ENCODE measurements at places on chromosomes 2 and 18.

GRCh38 chr2:112831513-112831845 lies 5.1 kb downstream of the IL1B start:
- no peak for DNase-seq

DNA sequence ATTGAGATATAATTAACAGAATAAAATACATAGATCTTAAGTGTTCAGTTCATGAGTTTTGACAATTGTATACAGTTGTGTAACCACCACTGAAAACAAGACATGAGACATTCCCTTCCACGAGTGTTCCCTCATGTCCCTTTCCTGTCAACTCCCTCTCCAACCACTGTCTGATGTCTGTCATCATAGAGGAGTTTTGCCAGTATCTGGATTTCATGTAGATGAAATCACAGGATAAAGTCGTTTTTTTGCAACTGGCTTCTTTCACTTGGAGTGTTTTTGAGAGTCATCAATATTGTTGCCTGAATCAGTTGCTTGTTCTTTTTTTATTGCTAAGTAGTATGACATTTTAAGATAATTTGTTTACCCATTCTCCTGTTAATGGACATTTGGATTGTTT lies 52.7 kb downstream of the RBMS1 start:
- no peak for DNase-seq

DNA sequence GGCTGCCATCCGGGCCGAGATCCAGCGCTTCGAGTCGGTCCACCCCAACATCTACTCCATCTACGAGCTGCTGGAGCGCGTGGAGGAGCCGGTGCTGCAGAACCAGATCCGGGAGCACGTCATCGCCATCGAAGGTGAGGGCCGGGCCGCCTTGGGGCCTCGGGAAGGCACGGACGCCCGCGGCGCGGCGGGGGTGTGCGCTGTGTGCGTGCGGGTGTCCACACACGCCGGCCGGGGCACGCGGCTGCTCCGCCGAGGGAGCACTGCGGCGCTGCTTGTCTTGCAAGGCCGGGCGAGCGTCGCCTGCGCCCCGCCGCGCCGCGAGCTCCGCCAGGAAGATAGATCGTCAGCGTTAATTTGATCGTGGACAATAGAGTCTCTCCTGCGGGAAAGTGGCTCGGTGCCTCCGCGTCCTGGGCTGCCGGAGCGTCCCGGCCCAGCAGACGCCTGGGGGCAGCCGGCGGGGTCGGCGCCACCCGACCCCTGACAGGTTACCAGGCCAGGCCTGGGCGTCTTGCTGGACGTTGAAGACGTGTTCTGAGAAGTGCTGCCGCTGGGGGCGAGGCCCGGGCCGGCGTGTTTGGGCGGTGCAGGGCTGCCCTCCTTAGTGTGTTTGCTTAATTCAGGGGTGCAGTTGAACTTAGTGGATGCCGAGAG lies 1.0 kb downstream of the AGAP1 start:
- no peak for DNase-seq

GRCh38 chr2:219520079-219520478 lies 5.8 kb downstream of the ASIC4 start:
- DNase-seq, result no peak

DNA sequence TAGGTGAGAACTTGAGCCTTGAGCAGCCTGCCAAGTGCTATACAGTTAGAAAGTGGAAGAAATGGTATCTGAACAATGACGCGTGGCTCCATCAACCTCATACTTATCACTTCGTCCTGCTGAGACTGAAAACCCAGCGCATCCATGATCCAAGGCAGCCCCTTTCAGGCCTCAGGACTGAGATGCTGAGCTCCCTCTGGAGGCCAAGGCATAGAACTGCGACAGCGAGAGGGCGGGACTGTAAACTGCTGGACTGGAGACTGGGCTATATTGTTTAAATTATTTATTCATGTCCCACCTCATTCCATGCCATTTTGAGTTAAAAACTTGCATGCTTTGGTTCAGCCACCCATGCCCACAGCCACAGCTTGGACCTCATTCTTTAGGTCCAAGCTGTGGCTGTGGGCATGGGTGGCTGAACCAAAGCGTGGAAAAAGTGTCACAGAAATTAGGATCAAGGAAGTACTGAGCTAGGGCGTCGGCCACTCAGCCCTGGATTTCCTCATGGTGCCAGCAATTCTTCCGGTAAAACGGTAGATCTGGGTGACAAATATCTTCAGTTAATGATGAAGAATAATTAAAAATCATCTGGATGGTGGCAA lies 195.5 kb downstream of the L3MBTL4 start:
- DNase-seq, result no peak

- DNase-seq, result no peak
Observed at GRCh38 chr2:126714191-126714965, 58.4 kb downstream of the GYPC start.

- no peak for DNase-seq
Observed at GRCh38 chr2:106034325-106034724, 159.8 kb downstream of the UXS1 start.

- no peak for DNase-seq
Observed at GRCh38 chr18:2459886-2460285, 111.4 kb downstream of the METTL4 start.

GRCh38 chr2:20415511-20415918 lies 31.4 kb upstream of the RHOB start:
- DNase-seq, result no peak

- DNase-seq, result no peak
Observed at GRCh38 chr2:238565031-238565430, 138.3 kb downstream of the ASB1 start.

- no peak for DNase-seq
Observed at GRCh38 chr2:42513252-42513918, 19.6 kb upstream of the KCNG3 start.

DNA sequence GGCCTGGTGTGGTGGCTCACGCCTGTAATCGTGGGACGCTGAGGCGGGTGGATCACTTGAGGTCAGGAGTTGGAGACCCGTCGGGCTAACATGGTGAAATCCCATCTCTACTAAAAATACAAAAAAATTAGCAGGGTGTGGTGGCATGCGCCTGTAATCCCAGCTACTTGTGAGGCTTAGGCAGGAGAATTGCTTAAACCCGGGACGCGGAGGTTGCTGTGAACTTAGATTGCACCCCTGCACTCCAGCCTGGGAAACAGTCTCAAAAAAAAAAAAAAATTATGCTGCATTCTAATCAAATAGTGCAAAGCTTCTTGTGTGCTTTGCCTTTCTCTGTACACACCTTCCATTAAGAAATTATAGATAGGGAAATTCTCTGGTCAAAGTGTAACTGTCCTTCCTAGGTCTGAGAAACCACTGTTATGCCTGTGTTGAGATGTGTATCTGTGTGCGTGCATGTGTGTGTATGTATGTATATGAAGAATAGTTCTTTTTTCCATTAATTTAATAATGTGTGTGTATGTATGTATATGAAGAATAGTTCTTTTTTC lies 2.5 kb downstream of the CD28 start:
- no peak for DNase-seq

GRCh38 chr2:187499941-187500532 lies 52.0 kb upstream of the CALCRL start:
- no peak for DNase-seq

DNA sequence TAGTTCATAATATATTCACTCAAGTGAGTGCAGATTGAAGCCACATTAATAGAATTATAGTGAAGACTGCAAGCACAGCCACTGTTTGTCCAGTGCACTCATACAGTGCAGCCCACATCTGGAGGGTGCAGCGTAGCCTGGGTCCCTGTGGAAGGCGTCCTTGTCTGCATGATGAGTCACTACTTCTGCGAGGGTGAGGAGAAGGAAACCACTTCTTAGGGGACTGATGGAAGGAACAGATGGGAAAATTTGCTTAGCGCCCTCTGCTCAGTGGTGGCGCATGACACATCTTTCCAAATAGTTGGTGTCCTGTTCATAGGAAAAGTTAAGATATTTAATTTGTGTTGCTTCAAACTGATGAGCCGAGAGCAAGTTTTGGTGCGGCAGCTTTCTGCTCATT lies 330.4 kb upstream of the SMIM21 start:
- DNase-seq, result no peak

GRCh38 chr2:120880381-120880780 lies 144.7 kb downstream of the GLI2 start:
- no peak for DNase-seq

DNA sequence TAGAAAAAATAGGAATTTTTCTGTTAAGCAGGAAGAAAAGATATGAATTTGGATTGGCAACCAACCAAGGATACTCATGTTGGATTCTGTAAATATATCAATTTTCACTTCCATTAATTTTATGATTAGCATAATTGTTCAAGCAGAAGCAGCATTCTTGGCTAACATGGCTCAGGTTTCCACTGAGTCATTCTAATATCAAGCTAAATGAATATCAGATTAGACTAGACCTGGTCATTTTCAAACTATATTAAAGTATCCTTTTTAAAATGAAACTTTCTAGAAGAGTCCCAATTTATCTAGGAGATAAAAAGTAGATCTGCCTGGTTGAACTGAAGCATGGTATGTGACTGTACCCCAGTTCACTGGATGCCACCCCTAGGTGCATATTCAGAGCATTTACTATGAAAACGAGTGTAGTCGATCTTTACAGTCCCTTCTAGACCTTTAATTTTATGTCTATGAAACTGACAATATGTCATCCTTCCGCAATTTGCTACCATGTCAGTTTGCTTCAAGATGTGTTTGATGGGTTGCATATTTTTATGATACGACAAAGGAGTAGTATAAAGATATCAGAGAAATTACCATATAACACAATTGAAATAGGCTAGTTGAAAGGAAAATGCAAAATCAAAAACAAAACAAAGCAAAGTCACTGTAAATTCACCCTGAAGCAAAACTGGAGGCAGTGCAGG lies 704.9 kb downstream of the ERBB4 start:
- DNase-seq, result no peak

- no peak for DNase-seq
Observed at GRCh38 chr2:190718652-190719526, 70.0 kb downstream of the NAB1 start.

- no peak for DNase-seq
Observed at GRCh38 chr2:191757208-191757607, 79.3 kb downstream of the NABP1 start.

- no peak for DNase-seq
Observed at GRCh38 chr2:103898561-103898960, 955.4 kb upstream of the POU3F3 start.

DNA sequence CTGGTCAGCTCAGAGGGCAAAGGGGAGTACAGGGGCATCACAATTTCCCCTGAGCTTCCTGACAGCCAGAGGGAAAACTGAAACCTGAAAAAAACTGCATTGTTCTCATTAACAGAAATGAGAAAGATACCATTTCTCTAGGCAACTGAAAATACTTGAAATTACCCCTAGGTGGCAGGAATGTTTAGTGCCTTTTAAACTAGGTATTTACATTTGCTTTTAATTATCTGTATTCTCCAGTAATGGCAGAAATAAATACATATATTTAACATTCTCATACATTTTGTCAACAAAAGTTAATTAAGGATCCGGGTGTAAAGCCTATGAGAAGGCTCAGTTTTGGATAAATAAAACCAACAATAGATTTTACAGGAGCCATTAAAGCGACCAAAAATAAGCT lies 34.5 kb downstream of the RPL31 start:
- DNase-seq, result no peak

DNA sequence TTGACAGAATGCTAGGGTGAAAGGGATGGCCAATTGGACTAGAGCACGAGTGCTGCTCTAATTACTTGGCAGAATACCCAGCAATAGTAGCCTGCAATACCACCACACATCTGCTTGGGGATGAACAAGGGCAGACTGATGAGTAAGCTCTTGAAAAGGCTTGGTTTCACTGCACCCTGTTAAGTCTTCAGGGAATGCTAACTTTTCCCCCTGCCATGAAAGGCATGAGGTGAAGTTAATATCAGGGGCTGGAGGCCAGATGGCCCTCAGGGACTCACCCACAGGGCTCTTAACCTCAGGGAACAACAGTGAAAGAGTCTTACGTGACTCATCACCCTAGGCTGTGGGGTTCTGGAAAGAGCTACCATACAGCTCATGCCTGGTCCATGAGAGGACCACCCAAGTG lies 51.7 kb upstream of the MYL1 start:
- DNase-seq, result no peak

GRCh38 chr2:172088245-172089004 lies 3.1 kb downstream of the DLX1 start:
- no peak for DNase-seq

DNA sequence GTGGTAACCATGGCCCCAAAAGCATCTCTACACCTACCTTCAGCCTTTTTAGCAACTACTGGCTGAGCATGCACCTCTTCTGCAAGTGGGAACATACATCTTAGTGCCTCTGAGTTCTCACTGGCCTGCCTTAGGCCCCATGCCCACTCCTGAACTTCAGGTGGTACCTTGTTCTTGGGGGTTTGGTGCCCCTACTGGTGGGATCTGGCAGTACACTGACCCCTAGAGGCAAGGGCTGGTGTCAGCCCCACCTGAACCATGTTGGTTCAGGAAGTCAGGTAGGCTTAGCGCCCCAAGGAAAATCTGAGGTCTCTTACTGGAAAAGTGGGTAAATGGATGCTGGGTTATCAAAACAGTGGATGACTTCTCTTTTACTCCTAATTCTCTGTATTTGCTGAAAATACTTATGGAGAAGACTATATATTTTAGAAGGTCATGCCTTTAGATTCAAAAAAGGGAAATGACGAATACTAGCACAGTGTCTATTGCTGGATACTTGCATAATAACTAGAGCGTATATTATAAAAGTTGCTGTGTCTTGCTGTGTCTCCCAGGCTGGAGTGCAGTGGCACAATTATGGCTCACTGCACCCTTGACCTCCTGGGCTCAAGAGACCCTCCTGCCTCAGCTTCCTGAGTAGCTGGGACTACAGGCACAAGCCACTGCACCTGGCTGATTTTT lies 84.6 kb downstream of the RAB31 start:
- no peak for DNase-seq

- no peak for DNase-seq
Observed at GRCh38 chr2:128473175-128474035, 154.7 kb upstream of the HS6ST1 start.

DNA sequence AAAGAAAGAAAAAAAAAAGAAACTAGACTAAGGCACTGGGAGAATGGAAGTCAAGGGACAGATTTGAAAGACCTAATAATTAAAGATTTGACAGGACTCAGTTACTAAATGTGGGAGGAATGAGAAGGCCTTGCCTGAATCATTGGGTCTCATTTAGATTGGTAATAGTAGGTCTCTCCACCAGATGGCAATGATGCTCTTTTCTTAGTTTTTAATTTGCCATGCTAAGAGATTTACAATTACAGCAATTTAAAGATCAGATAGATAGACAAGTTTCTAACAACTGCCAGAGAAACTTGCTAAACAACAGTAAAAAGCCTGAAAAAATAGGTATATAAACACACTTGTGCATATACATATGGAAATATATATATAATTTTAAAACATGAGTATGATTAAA lies 153.0 kb downstream of the TMEM247 start:
- DNase-seq, result no peak

DNA sequence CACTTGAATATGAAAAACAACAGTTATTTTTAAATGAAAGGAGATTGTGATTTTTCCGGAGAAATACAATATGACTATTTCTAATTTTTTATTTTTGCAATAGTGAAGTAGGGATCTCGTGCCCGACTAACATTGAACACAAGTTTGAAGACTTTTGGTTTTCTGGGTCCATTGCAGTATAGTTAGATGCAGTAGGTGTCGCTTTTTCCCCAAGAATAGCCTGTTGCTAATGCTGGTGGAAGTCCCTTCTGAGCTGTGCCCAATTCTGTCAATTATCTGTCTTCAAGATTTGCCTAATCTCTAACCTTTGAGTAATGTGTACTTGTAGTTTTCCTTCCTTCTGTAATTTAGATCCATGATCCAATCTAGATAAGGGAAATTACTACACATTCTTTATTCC lies 36.5 kb downstream of the SEMA4F start:
- no peak for DNase-seq

Measured in stimulated activated CD4-positive, alpha-beta T cell treated with anti-CD3 and anti-CD28 coated beads, Interleukin-1b, Interleukin-23, amount 100 ng/mL, for 1 hour (primary cell).